ENCODE measurements at places on chromosomes 12 and 14. TPM values are rescaled to one million over a fixed set of nuclear protein-coding genes. Genes with fewer than 3 reads are reported as not detected.

The OR8S1 gene
- total RNA-seq: not detected

The TPPP2 gene
- not detected for total RNA-seq

The PTPN6 gene
- total RNA-seq: not detected

The GZMH gene
- total RNA-seq: not detected

The OR4L1 gene
- not detected for total RNA-seq

The JPH4 gene
- not detected for total RNA-seq

The RBP5 gene
- not detected for total RNA-seq

The LMNTD1 gene
- not detected for total RNA-seq

The GNB3 gene
- total RNA-seq: 0.36 TPM

The STAC3 gene
- total RNA-seq: 0.69 TPM

The MIPOL1 gene
- total RNA-seq: 9.6 TPM

The LTB4R2 gene
- total RNA-seq: 4.5 TPM

The TAS2R46 gene
- total RNA-seq: 4.0 TPM

The OLR1 gene
- not detected for total RNA-seq

The A2ML1 gene
- not detected for total RNA-seq

The SERPINA1 gene
- 0.73 TPM for total RNA-seq

The KRT6C gene
- not detected for total RNA-seq

The BICDL1 gene
- total RNA-seq: 1.8 TPM

The NTN4 gene
- 0.33 TPM for total RNA-seq

The PPFIA2 gene
- 2.2 TPM for total RNA-seq

The KSR2 gene
- total RNA-seq: not detected

The SLC15A4 gene
- total RNA-seq: 67.4 TPM

The TUNAR gene
- total RNA-seq: not detected

The LPAR5 gene
- under 0.01 TPM for total RNA-seq

The PRB2 gene
- total RNA-seq: not detected

Data from melanocyte of skin (primary cell).